ENCODE measurements at places on chromosomes 2 and 18.
A peak's percentile ranks its signal among the peaks of the same experiment; 100 is the strongest.

DNA sequence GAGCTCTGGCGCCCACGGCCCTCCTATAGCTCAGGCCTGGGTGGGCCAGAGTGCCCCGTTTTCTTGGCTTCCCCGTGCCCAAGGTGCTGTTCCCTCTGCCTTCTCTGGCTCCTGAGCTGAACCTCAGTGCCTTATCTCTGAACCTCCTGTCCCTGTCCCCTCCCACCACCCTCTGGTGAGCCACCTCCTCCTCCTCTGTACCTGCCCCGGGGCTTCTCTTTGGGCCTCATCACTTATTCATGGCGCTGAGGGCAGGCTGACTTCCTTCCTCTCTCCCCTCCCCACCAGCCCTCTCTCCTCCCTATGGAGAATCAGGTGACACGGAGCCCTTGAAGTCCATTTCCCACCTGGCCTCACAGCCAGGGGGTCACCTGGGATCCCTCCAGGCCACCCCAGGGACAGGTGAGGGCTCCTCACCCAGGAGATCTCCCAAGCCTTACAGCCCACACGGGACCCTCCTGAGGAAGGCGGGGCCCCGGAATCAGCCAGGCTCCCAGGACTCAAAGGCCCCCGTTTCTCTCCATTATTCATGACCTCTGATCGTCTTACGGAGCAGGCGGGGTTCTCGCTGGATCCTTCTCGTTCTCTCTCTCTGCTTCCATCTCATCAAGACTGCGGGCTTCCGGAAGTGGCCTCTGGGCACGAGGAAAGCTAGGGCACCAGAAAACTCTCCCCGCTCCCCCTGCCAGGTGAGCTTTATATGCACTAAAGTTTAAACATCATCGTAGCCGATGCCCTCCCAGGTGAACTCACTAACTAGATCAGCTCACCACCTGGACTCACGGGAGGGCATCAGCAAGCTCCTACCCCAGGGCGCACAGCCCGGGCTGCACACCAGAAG, at the start of gene LOXHD1:
TSS of gene LOXHD1 (minus strand) at position 106 of the 841 bp plus-strand sequence. CDS start 187 bp downstream, outside the sequence.
- no peak for DNase-seq

- peak; percentile 3 for DNase-seq
Measured at GRCh38 chr2:12990523-12990922, 273.8 kb downstream of the TRIB2 start.

- no peak for DNase-seq
Measured at GRCh38 chr2:100018341-100019193, 123.8 kb downstream of the AFF3 start.

GRCh38 chr18:73249030-73249429, 381.2 kb upstream of the NETO1 start:
- DNase-seq: no peak

- DNase-seq: no peak
Measured at GRCh38 chr18:25883091-25883490, 207.3 kb downstream of the SS18 start.

DNA sequence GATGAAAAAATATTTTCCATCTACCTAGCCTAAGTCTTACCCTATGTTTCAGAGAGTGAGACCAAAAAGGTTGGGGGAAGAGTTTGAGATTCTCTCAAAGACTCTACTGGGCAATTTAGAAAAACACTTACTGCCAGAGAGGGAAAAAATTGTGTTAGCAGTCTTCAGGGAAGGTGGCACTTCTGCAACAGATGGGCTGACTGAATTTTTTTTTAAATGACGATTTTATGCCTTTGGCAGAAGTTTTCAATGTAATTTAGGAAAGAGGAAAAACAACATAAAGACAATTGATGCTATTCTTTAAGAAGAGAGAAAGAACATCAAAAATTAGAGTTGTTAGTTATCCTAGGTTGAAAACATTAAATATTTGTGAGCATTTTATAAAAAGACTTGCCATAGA, 1894.5 kb upstream of the PIK3C3 start:
- DNase-seq: no peak

- DNase-seq: peak; percentile 22
Measured at GRCh38 chr2:197378494-197379307, 56.1 kb downstream of the SF3B1 start.

DNA sequence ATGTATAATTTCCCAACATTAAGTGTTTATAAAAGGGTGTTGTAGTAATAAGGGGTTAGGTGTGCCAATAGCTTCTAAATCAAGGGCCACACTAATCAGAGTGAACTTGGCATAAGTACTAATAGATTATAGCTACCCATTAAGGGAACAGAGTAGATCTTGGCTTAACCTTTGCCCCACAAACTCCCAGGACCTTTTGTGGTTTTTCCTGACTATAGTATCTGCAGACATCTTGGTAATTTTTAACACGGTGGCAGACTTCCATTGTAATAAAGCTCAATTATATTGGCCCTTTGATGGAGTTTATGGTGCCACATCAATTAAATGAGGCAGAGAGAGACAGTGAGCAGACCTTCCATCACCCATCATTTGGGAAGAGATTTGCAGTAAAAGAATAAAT, 358.5 kb upstream of the HNRNPA3 start:
- DNase-seq: no peak

- no peak for DNase-seq
Measured at GRCh38 chr2:197007716-197008628, 81.5 kb upstream of the PGAP1 start.
